ENCODE measurements at places on chromosomes 2 and 18.

DNA sequence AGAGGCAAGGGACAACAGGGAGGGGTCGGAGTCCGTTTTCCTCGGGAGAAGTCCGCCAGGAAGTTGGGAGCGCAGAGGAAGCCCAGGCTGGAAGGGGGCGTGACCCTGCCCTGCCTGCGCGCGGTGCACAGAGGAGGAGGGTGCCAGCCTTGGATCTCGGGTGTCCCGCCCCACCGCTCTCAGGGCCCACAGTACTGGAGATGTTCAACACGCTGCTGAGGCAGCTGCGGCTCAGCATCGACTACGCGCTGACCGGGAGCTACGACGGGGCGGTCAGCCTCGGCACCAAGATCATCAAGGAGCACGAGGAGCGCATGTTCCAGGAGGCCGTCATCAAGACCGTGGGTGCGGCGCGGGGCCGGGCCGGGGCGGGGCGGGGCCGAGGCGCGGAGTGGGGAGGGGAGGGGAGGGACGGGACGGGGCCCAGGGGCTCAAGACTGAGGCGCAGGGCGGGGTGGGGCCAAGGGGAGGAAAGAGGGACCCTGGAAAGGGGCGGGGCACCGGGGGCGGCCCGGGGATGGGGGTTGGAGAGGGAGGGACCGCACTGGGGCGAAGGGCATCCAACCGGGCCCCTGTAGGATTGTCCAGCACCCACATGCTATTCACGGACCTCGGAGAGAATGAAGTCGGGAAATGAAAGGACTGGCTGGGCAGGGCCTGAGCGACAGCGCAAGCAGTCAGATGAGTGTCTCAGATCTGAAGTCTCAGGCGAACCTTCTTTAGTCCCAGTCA is 36.6 kb downstream of the POMC start:
- no peak for DNase-seq

DNA sequence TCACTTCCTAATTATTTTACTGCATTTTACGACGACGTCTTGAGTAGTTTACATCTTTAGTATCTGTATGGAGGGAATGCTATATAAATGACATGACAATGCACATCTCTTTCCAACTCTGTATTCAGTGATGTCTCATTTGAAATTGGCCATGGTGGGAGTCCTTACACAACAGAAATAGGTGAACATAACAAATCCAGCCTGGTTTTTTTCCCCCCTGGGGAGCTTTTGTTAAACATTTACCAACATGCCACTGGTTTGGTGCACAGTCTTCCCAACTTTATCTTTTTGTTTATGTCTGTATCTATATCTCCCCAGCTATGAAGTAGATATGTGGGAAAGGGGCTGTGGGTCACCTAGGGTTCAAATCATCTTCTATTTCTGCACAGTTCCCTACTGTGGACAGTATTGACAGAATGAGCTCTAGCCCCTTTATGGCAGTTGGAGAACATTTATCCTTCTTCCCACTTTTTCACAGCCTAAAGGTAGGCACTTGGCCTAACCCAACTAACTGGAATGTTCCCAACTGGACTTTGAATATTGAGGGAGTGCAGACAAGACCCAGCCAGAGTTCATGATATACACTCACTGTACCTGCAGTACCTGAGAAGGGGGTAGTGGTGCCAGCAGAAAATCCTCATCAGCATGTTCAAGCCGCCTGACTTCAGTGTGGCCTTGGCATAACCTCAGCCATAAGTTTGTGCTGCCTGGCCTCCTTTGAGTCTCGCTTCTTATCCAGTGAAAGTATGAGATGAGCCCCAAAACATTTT is 5.7 kb upstream of the RTKN start:
- peak; percentile 63 for DNase-seq

DNA sequence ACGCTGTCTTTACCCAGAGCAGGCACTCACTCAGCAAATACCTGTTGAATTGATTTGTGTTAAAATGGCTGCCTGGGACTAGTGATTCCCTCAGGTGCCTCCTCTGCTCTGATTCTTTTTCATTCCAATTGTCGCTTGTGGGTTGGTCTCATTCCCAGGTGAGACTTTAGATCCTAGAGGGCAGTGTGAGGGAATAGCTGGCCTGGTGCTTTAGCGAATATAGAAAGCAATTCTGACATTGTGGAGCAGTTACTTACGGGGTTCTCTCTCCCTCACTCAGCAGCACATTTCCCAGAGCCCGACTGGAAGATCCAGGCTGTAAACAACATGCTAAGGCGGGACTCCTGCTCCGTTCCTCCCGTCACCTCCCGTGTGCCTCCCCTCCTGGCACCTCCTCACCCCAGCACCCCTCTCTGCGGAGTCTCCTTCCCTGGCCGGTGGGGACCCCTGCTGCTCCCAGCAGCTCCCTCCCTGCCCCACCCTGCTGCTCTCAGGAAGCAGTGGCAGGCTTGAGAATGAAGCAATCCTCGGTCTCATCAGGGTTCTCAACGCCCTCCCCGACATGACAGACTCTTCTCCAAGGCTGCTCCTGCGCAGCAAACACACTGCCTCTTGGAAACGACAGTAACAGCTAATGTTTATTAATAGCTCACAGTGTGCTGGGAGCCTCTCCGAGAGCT is 26.9 kb downstream of the CELF4 start:
- DNase-seq, result no peak

- no peak for DNase-seq
Observed at GRCh38 chr18:10143596-10143995, 229.8 kb downstream of the VAPA start.

- DNase-seq, result no peak
Observed at GRCh38 chr2:234973008-234973407, 21.2 kb downstream of the SH3BP4 start.

GRCh38 chr18:50895350-50896045 is 16.6 kb downstream of the ME2 start:
- DNase-seq, result no peak

GRCh38 chr18:49142216-49142615 is 191.5 kb upstream of the SMAD7 start:
- DNase-seq, result no peak

DNA sequence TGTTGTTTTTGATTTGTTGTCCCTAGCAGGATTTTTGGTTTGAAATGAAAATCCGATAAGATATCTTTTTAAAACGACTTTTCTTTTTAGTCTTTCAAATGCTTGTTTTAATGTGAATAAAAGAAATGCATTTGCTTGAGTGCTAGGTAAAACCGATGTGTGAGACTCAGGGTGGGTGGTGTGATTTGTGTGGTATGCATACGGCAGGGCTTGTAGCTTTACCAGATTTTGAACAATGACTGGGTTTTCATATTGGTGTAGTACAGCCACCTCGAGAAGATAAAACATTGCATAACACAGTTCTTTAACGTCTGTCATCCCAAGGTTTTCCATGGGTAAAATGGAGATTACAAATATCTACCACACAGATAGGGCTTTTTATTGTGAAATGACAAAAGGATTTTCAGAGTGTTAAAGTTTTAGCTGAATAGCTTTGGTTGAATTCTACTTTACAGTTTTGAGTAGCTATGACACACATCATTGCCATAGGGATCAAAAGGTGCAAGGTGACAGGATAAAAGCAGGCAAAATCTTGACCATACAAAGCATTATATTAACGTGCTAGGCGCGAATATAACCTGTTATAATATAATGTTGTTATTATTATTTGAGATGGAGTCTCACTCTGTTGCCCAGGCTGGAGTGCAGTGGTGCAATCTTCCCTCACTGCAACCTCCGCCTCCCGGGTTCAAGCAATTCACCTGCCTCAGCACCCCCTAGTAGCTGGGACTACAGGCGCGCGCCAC is 824 bp upstream of the ZNF638 start:
- no peak for DNase-seq

DNA sequence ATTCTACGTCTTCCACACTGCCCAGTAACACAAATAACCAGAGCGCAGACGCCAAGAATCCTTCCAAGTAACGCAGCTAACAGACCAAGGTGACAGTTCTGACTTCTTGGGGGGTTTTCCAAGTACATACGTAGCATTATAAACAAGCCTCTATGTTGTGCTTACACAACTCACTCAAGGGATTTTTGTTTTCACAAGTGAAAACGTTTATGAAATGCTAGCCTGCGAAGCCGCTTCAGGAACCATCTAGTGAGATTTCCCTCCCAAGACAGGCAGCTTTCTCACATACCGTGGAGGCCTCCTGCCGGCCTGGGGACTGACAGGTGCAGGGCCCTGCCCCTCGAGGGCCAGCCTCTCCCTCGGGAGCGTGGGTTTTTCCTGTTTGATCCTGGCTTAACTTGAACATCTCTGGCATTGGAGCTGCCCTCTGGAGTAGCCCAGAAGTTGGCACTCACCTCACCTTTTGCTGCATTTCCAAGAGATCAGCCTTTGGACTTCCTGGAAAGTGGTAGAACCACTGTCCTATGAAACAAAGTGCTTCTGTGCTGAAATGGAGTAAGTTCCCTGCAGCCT is 151.1 kb downstream of the MBP start:
- peak; percentile 58 for DNase-seq

GRCh38 chr2:119407430-119408220 is 24.0 kb upstream of the TMEM37 start:
- DNase-seq, result peak; percentile 70

DNA sequence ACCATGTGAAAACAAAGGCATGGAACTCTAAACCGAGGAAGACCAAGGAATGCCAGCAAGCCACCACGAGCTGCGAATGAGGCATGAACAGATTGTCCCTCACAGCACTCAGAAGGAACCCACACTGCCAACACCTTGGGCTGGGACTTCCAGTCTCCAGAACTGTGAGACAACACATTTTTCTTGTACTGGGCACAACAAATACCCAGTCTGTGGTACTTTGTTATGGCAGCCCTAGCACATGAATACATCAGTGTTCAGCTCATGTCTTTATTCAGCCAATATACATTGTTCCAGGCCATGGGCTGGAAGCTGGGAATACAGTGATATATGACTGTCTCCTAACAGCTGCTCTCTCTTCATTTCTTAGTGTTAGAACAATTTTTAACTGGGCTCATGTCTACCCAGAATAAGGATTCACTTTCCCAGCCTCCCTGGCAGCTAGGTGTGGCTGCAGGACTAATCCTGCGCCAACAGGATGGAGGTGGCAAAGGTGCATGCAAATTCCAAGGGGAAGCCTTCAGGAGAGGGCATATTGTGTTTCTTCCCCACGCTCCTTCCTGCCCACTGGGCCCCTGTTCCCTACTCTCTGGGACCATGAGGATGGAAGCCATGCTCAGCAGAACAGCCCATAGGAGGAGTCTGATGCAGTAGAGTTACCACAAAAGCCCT is 59.6 kb downstream of the STPG4 start:
- DNase-seq, result no peak

GRCh38 chr2:167954495-167954894 is 292.9 kb downstream of the STK39 start:
- DNase-seq, result no peak

GRCh38 chr18:75293591-75293990 is 83.0 kb downstream of the TSHZ1 start:
- DNase-seq, result no peak

GRCh38 chr2:144411473-144411872 is 108.4 kb downstream of the ZEB2 start:
- no peak for DNase-seq

DNA sequence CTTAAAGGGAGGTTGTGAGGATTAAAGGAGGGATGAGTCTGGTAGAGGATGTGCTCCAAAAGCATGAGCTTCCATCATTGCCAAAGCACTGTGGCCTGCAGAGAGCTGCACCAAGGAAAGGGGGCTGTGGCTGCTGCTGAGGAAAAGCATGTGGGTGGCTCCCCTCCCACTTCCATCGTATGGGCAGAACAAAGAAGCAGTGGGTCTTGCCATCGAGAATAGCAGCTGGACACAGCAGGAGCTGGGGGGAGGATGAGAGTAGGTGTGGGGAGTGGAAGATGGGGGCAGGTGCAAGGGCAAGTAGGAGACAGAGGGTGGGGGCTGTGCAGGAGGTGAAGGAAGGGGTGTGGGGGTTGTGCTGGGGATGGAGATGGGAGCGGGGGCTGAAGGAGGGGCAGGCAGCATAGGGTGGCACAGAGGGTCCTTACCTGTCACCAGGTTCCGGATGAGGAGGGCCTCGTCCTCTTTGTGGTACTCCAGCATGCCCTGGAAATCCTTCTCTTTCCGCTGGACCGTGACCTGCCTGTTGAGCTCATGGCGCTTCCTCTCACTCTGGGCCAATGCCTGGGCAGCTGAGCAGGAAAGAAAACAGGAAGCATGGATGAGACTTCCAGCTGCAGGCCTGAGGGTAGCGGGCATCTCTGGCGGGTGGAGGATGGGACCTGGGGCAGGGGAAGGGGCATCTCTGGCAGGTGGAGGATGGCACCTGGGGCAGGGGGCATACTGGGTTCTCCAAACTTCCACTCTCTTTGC is 33.6 kb upstream of the ACAA2 start:
- DNase-seq, result no peak

DNA sequence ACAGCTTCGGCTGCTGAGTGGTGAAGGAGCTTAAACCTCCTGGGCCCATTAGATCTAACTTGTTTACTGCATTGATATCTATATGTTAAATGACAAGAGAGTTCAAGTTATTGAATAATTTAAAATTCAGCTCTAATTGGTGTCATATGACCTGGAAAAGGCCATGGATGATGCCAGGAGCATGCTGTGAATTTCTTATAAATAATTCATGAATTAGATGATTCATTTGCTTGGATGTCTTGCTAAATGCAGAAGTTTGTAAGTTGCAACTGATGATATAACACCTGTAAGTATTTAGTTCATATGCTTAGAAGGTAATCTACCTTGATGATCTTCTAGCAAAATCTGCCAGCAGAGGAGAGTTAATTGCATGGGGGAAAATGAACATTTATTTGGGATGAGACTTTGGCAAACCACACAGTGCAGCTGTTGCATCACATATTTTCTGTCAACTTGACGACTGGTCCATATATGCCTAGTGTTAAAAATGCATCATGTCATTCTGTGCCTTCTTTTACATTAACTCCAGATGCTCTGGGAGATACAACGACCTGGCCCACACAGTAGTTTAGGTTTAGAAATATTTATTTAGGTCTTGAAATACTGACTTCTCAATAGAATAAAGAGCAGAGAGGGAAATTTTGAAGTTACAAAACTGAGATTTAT is 226.3 kb downstream of the KIAA1328 start:
- DNase-seq, result no peak

DNA sequence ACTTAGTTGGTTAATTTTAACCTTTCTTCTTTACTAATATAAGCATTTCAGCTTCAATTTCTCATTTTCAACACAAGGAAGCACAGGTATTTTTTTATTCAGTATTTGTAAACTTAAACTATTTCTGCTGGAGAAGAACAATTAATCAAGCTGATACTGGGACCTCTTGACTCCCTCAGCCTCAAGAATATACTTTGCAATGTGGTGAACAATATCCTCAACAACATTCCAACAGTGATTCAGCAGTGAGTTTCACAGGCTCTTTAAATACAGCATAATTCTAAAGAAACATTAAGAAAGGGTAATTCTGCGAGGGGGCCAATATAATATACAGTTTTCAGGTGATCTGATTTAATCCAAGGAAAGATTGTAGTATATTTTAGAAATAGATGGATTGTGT is 10.0 kb downstream of the RAPGEF4 start:
- no peak for DNase-seq

- DNase-seq, result no peak
Observed at GRCh38 chr2:55115761-55116597, 65.7 kb upstream of the RTN4 start.
